ENCODE measurements at places on chromosomes 3 and 15.

DNA sequence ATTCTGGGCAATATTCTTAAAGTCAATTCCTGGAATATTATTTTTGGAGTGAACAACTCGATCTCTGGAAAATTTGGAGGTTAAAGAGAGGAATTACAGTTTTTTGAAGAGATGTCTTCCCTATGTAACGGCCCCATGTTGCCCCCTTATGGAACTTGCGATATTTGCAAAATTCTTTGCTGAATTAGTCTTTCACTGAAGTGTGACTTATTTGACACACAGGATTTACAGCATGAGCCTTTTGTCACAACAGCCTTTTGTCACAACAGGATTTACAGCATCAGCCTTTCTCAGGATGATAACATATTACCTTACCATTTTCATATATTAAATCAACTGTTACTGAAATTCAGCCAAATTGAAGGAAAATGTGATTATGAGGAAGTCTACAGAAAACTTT is 37.8 kb upstream of the SPTSSB start:
- DNase-seq, result peak; percentile 29

DNA sequence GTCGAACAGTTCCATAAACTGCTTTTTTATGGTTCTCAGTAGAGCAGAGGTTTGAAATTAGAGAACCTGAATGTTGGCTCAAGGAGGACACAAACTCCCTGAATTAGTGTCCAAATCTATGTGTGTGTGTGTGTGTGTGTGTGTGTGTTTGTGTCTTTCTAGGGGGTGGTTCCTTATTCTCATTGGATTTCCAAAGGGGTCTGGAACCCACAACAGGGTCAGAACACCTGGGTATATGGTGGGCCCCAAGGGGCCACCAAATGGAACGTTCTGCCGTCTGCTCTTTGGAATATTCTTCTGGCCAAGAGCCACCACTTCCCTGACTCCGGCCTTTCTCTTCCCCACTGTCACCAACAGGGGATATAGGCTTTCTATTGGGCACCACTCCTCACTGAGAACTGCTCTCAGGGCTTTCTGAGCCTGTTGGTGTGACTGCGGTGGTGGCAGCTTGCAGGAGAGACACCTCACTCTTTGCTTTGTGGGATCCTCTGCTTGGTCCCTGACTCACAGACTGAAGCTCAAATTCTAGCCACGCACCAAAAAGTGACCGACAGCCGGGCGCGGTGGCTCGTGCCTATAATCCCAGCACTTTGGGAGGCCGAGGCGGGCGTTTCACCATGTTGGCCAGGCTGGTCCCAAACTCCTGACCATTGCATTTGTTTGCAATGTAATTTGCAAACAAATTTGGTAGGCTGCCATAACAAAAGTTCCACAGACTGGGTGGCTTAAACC is 47.5 kb upstream of the IDH2 start:
- no peak for DNase-seq

GRCh38 chr3:38026856-38027255 is 2.6 kb downstream of the PLCD1 start:
- no peak for DNase-seq

DNA sequence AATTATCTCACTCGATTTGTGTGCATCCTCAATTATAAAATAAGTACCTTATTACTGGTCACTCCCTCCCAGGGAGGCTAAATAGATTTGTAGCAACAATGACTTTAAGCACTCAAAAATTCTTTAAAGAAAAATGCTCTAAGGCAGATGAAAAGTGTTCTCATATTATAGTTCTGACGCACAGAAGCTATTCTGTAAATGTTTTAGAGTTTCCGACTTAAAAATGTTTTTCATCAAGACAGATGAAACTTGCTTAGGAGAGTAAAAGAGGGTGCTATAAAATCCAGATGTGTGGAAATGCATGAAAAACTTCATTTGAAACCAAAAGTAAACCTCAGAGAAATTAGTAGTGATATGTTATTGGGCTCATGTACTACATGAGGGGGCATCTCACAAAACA is 398.4 kb upstream of the KCNMB2 start:
- DNase-seq, result no peak

DNA sequence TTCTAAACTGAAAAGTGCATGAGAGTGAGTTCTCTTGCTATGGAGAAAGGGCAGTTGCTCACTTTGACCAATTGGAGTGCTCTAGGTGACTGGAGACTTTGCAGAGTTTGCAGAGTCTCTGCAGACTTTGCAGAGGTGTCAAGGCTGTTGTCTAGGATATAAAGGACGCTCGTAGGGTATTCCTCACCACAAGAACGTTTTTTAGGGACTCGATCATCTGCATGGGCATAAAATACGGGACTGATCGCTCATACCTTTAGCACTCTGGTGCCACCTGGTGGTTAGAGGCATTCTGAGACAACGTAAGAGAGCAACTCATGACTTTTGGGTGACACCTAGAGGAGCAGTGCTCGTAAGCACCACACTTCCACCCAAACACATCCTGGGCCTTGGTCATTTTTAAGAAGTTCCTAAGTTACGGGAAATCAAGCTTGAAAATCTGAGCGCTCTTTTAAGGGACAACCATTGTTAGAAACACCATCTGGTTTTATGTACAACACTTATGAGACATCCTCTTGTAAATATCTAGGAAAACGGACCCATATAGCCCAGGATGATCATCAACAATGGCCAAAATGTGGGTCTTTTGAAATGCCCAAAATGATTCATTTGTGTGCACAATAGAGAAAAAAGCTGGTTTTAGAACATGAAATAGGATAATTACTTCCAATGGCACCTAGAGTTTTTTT is 51.6 kb upstream of the XCR1 start:
- DNase-seq, result peak; percentile 81

- DNase-seq, result no peak
Measured at GRCh38 chr3:151839313-151839631, 25.4 kb downstream of the AADAC start.

- no peak for DNase-seq
Measured at GRCh38 chr3:114687151-114687550, 393.3 kb downstream of the TIGIT start.
